ENCODE measurements at places on chromosomes 16 and 17.

- no peak for DNase-seq
Measured at GRCh38 chr17:41891135-41892020, 26.2 kb upstream of the KLHL11 start.

DNA sequence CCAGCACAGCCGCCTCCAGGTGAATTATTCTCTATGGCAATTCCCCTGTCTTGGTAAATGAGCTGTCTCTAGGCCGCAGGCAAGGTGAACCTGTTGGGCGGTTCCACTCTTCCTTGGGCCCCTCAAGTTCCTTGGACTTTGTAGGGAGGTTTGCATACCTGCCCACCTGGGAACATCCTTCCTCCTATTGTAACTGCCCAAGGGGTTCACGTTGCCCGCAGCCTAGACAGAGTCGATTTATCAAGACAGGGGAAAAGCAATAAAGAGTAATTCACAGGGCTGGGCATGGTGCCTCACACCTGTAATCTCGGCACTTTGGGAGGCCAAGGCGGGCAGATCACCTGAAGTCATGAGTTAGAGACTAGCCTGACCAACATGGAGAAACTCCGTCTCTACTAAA is 122.5 kb downstream of the KCNJ18 start:
- no peak for DNase-seq

DNA sequence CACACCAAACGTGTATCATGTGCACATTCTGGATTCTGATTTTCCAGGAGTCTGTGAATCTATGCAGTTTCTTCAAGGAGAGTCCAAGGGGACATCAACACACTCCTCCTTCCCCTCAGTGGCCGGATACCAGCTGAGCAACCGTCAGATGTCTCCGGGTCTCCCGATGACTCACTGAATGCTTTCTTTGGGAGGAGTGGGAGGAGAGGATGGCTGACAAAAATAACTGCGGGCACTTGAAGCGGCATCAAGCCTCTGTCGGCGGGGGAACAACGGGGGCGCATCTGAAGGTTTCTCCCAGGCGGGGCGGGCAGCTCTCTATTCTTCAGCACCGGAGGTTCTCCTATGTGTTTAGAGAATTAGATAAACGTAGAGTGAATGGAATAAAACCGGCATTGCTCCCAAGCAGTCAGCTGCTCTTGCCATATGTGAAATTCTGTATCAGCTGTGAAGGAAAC is 24.6 kb upstream of the LRRC75A start:
- DNase-seq: no peak

DNA sequence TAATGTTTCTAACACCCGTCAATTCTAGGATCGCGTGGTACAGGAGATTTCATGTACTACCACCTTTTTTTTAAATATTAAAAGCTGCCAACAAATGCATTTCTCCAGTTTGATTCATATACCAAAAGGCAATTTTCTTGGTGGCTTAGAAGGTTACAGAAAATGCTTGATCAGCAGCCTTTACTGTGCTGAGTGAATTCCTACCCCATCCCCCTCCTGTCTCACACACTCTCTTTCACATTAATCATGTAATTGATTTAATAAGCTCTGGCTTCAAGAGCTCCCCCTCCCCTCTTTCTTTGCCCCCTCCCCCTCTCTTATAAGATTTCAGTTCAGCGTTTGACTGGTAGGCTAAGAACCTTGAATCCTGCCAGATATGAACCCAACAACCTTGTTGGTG is 110.5 kb downstream of the RBFOX1 start:
- DNase-seq: no peak

DNA sequence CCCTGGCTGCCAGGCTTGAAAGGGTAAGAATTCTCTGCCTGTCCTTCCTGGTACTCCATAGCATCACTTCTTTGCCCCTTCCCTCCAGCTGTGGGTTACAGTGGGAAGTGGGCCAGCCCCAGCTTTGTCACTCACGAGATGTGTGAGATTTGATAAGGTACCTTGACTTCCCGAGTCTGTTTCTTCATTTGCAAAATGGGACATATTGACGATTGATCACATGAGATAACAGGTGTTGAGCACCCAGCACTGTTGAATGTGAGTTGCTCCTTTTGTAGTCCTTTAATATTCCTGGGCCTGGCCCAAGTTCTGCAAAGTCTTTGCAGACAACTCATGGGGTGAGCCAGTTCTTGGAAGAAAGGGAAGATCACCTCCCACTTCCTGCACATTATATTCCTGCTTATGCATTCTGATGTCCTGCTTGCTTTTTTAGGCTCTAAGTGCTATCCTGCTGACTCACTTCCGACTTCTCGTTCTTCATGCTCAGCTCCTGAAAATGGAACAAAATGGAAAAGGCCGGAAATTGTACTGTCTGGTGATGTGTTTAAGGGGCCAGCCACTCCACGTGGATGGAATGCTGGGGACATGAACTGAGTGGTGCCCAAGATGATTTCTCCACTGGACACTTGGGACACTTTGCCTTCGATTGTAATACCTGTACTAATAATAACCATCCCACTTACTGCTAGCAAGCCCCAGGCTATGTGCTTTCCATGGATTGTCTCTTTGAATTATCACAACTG is 8.3 kb upstream of the NLK start:
- DNase-seq: no peak

GRCh38 chr17:1362065-1362848 is 37.8 kb downstream of the YWHAE start:
- no peak for DNase-seq

- DNase-seq: peak; percentile 80
Measured at GRCh38 chr16:637081-638018, 1.2 kb upstream of the METTL26 start.

DNA sequence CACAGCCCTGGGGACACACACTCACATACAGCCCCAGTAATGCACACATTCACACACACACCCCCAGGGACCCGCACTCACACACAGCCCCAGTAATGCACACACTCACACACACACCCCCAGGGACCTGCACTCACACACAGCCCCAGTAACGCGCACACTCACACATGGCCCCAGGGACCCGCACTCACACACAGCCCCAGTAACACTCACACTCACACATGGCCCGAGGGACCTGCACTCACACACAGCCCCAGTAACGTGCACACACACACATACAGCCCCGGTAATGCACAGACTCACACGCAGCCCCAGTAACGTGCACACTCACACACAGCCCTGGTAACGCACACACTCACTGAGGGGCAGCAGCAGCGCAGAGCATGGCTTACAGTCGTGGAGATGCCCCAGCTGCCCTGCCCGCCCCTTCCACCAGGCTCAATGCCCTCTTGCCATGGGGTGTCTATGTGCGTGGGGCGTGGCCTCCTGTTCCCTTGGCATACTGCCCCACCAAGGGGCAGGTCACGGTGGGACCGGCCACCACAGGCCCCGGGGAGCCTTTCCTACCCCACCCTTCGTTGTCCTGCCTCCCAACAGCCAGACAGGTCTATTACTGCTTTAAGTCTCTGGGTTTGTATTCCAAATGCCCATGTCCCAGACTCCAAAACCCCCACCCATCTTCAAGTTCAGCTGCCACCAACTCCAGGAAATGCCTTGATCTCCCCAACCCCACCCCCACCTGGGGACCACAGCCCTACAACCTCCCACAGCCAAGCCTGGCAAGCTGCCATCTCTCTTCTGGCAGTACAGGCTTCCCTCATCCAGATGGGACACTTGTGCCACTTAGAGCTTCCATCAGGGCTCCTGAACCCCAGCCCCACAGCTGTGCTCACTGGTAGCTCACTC is 2.7 kb downstream of the CCDC102A start:
- DNase-seq: no peak
